CD8-positive, alpha-beta memory T cell (primary cell): ENCODE measurements at places on chromosomes 2 and 18. TPM values are rescaled to one million over a fixed set of nuclear protein-coding genes. Genes with fewer than 3 reads are reported as not detected.

The CYTIP gene
- 195 TPM for total RNA-seq

The C2orf80 gene
- not detected for total RNA-seq

The LDAH gene
- total RNA-seq: 31.6 TPM

The PPP1R1C gene
- not detected for total RNA-seq

The C2orf76 gene
- total RNA-seq: 24.7 TPM

- H3K36me3 ChIP-seq: no peaks in the 10 kb centered on the region
- no peaks in the 10 kb centered on the region for H3K27me3 ChIP-seq
- H3K4me3 ChIP-seq: no peak overlapping the region
- H3K4me1 ChIP-seq: no peaks in the 10 kb centered on the region
- no peak for DNase-seq
- no peak overlapping the region for H3K27ac ChIP-seq
These were observed 86.9 kb downstream of the PLEKHM3 start for GRCh38 chr2:207938415-207938814.

DNA sequence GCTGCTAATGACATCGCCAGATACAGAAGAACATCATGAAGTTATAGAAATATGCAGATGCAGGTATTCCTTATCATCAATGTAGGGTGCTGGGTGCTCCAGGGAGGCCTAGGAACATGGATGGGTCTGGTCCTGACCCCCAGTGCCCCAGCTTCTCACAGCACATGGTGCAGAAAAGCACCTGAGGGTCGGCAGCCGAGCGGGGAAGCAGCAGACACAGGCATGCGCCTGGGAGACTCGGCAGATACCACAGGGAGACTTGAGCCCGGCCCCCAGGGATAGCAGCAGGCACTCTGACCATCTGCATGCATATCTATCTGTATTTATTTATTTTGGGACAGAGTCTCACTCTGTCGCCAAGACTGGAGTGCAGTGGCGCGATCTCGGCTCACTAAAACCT, 43.2 kb downstream of the TMEM18 start:
- no peak overlapping the region for H3K4me3 ChIP-seq
- no peaks in the 10 kb centered on the region for H3K27me3 ChIP-seq
- no peak for DNase-seq
- no peaks in the 10 kb centered on the region for H3K4me1 ChIP-seq

DNA sequence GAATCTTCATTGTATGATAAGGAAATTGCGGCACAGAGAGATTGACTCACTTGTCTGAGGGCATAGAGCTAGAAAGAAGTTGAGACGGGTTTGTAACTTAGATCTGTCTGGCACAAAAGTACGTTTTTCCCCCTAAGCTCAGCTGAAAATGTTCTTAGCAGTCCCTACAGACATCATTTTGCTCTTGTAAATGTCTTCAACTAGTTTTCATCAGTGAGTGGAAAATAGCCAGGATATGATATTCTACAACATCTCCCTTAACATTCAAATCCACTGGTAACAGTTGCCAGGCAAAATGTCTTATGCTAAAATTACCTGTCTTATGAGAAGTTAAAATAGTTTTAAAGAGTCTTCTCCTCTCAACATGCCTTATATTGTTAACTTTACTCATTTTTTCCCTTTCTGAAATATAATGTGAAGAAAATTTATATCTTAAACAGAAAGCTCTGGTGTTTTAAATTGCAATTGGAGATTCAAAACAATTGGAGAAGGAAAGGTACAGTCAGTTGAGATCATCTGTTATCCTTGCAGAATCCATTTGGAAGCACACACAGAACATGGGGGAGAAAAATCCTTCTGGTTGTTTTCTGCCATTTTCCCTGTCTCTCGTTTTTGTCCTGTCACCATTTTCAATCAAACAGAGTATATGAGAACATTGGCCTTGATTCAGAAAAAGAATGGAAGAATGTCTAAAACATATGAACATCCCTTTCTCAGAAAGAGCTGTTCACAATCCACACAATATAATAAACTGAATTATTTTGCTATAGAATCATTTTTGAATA, 255.0 kb downstream of the TRIB2 start:
- H3K27me3 ChIP-seq: no peaks in the 10 kb centered on the region
- H3K4me3 ChIP-seq: no peak overlapping the region
- H3K36me3 ChIP-seq: no peaks in the 10 kb centered on the region
- H3K27ac ChIP-seq: no peak overlapping the region
- DNase-seq: no peak

- no peaks in the 10 kb centered on the region for H3K36me3 ChIP-seq
- no peaks in the 10 kb centered on the region for H3K27me3 ChIP-seq
- H3K4me1 ChIP-seq: no peaks in the 10 kb centered on the region
- no peak for DNase-seq
- H3K27ac ChIP-seq: no peak overlapping the region
- H3K4me3 ChIP-seq: no peak overlapping the region
These were observed 304.8 kb upstream of the FSIP2 start for GRCh38 chr2:185433824-185434223.

GRCh38 chr2:239830121-239831000, 194.8 kb downstream of the NDUFA10 start:
- no peak overlapping the region for H3K4me3 ChIP-seq
- no peaks in the 10 kb centered on the region for H3K27me3 ChIP-seq
- no peak for DNase-seq

DNA sequence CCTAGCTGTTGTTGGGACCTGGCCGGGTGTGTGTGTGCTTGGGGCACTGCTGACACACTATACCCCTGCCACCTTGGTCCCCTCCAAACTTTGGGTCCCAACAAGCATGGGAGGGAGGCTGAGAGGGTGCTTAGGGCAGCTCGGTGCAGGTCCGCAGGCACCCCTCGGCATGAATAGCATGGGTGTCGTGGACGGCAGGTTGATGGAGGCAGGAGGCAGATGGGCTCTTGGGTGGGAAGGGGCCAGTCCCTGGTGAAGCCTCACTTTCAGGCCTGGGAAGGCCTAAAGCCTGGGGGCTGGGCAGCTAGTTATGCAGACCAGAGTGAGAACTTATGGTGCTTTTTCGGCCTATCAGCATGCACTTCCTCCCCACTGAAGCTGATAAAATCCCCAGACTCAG, 164.2 kb downstream of the CDH19 start:
- no peaks in the 10 kb centered on the region for H3K36me3 ChIP-seq
- no peaks in the 10 kb centered on the region for H3K27me3 ChIP-seq
- H3K4me3 ChIP-seq: no peak overlapping the region
- no peak overlapping the region for H3K27ac ChIP-seq

DNA sequence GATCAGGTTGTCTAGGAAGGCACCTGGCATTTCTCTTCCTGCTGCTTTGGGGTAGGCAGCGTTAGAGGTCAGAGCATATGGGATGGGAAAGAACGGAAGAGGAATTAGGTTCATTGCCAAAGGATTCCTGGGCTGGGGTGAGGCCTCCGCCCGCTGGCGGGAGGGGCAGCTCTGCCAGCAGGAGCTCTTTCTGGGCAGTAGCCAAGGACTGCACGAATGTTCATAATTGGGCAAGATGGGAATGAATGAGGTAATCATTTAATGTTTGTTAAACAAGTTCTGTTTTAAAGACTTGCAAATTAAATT, 253.9 kb downstream of the AGAP1 start:
- no peaks in the 10 kb centered on the region for H3K27me3 ChIP-seq
- no peak for DNase-seq
- no peaks in the 10 kb centered on the region for H3K36me3 ChIP-seq
- H3K27ac ChIP-seq: no peak overlapping the region

- no peaks in the 10 kb centered on the region for H3K27me3 ChIP-seq
- no peak overlapping the region for H3K27ac ChIP-seq
- H3K4me3 ChIP-seq: no peak overlapping the region
- no peaks in the 10 kb centered on the region for H3K36me3 ChIP-seq
- peak; percentile 38 for DNase-seq
- H3K4me1 ChIP-seq: peaks cover 6% of the 10 kb centered on the region
These were observed 81.9 kb upstream of the COL5A2 start for GRCh38 chr2:189261431-189261841.

- H3K27me3 ChIP-seq: no peaks in the 10 kb centered on the region
- peaks cover 7% of the 10 kb centered on the region for H3K4me1 ChIP-seq
- no peak overlapping the region for H3K4me3 ChIP-seq
- no peak overlapping the region for H3K27ac ChIP-seq
- no peaks in the 10 kb centered on the region for H3K36me3 ChIP-seq
These were observed 30.8 kb downstream of the GRHL1 start for GRCh38 chr2:9982248-9982647.

DNA sequence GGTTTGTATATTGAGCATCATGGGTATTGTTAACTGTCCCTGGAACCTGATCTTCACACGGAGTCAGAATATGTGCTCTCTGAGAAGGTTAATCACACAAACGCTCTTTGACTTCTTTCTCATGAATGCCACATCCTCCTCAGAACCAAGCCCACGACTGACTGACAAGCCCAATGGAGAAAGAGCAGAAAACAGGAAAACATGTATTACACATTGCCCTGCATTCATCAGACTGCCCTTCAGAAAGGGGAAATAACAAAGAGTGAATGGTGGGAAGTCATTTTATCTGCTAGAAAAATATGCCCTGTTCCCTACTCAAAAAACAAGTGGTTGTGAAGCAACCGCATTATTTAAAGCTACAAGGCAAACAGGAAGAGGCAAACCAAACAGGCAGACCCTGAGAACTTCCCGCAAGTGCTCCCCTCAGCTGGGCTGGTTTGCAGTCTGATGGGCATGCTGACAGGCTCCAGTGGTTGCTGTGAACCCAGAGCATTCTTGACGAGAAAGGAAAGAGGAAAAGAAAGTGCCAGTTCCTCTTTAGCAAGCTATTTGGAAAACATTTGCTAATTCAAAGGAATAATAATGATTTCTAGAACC, 172.9 kb upstream of the SETBP1 start:
- peak; percentile 12 for DNase-seq
- H3K4me3 ChIP-seq: no peak overlapping the region
- no peaks in the 10 kb centered on the region for H3K36me3 ChIP-seq
- no peaks in the 10 kb centered on the region for H3K27me3 ChIP-seq
- H3K4me1 ChIP-seq: no peaks in the 10 kb centered on the region

DNA sequence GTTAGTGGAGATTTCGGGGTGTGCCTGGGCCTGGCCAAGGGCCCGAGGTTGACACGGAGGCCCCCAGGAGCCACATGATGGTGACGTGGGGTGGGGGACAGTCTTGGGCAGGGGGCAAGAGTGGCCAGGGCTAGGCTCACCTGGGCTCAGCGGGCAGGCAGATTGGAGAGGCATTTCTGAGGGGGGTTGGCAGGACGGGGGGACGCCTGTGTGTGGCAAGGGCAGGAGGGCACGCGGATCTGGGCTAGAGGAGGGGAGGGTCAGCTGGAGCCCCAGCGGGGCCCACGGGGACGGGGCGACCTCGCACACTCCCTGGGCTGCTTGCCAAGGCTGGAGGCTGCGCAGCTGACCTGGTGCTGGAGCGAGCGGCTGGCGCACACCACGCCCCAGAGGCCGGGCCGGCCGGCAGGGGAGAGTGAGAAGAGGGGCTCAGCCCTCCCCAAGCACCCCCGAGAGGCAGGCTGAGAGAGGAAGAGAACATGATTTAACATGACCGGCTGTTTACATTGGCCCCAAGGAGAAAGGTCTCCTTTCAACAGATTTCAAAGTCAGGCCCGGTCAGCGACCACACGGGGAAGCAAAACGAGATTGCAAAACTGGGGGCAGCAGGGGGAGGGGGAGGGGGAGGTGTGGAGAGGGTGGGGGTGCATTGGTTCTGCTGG, 38.0 kb upstream of the SNED1 start:
- no peaks in the 10 kb centered on the region for H3K36me3 ChIP-seq
- no peak for DNase-seq
- no peak overlapping the region for H3K27ac ChIP-seq
- no peaks in the 10 kb centered on the region for H3K4me1 ChIP-seq
- no peak overlapping the region for H3K4me3 ChIP-seq
- no peaks in the 10 kb centered on the region for H3K27me3 ChIP-seq
